Fibroblast of skin of left biceps (primary cell): ENCODE measurements at places on chromosomes 2 and 18.

GRCh38 chr2:142885543-142885942 is 8.1 kb downstream of the KYNU start:
- no peak for DNase-seq

- no peak for DNase-seq
Observed at GRCh38 chr2:108988076-108988795, 784 bp downstream of the EDAR start.

- DNase-seq = no peak
Observed at GRCh38 chr18:76984193-76985155, 148.1 kb downstream of the MBP start.

- no peak for DNase-seq
Observed at GRCh38 chr2:202378662-202379358, 2.7 kb downstream of the BMPR2 start.

DNA sequence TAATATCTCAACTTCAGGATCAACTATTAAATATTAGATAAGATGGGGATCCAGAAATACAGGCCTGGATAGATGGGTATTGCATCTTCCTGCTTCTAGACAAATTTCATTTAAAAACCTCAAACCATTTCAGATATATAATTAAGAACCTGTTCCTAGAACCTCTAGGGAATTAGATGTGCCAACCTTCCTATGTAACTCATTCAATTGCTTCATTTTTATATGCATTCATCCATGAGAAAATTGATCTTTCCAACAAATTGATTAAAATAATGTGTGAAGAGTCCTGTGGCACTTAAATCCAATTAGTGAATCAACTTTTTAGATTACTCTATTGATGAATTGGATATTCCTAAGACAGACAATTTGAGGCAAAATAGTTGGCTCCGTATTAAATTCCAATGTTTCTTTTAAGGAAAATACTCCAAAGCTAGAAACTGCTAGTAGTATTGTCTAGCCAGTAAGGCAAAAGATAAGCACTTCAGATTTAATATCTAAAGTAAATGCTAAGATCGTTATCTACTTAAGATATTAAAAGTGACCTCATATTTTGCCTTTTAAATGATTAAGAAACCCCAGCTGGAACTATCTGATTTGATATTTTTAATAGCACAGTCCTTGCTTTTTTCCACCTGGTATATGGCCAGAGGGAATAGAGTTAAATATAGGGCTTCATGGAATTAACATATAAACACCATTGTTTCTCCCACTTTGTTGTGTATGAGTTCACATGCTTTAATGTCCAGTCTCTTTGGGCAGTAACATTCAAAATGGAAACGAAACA is 35.8 kb downstream of the DARS1 start:
- no peak for DNase-seq

DNA sequence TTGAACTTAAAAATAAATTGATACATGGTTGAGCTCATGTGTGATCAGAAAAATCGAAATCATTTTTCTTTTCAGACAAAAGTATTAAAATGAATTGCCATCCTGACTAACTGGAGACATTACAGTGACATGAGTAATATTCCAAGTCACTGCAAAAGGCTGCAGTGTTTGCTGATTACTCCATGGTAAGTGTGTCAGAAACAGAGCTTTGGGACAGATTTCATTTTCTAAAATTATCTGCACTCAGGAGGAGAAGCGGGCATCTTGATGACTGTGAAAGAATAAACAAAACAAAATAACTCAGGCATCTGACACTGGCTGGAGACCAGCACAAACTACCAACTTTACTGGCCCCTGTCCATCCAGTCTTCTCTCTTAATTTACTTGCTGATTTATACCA is 312.3 kb upstream of the PIK3C3 start:
- no peak for DNase-seq

DNA sequence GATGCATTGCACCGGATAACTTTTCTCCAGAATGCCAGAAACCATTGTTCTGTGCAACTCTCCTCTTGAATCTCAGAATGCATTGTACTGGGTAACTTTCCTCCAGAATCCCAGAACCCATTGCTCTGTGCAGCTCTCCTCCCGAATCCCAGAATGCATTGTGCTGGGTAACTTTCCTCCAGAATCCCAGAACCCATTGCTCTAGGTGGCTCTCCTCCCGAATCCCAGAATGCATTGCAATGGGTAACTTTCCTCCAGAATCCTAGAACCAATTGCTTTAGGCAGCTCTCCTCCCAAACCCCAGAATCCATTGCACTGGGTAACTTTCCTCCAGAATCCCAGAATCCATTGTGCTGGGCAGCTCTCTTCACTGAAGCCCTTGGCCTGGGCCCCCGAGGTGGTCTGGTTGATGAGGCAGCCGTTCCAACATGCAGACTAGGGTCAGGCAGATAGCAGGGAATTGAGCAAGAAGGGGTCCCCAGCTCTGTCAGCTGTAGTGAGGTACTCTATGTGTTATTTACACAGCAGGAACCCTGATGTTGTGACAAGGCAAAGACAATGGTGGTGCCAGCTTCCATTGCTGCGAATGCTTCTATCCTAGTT is 9.4 kb downstream of the FOSL2 start:
- no peak for DNase-seq

- DNase-seq = no peak
Observed at GRCh38 chr2:47999512-47999911, 93.2 kb upstream of the FBXO11 start.

GRCh38 chr2:207205173-207205957 is 39.6 kb upstream of the KLF7 start:
- no peak for DNase-seq

- no peak for DNase-seq
Observed at GRCh38 chr2:239661334-239662312, 260.8 kb upstream of the HDAC4 start.

DNA sequence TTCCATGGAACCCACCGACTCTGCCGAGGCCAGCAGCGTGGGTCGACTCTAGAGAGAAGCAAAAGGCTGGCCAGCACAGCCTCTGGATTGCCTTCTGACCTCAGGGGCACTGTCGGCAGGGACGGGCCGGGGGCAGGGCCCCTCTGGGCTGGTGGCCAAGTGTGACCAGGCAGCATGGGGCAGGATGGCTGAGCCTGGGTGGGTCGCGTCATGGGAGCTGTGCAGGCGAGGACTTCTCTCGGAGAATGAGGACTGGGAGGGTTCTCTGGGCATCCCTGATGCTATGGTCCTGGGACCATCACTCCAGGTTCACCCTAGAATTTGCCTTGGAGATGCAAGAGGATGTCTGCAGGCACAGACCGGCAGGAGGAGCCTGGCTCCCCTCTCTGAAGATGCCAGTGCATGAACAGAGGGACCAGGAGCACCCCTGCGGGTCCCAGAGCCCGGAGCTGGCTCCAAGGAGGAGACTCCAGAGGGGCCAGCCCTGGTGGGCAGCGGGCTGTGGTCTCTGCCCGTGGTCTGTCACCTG is 289.2 kb downstream of the NDUFA10 start:
- DNase-seq = no peak

- no peak for DNase-seq
Observed at GRCh38 chr18:12397793-12398192, 9.9 kb upstream of the PRELID3A start.
